Foreskin keratinocyte (primary cell): ENCODE measurements at places on chromosomes 1 and 21. TPM values are rescaled to one million over a fixed set of nuclear protein-coding genes. Genes with fewer than 3 reads are reported as not detected.

Gene LCE6A
- total RNA-seq: 0.18 TPM in 1 of 2 replicates, not detected in the other

Gene ARHGAP30
- not detected in 2 replicates for total RNA-seq

Gene EFNA1
- total RNA-seq: 27.3 and 48.2 TPM in 2 replicates

Gene GNG12
- total RNA-seq: 203 and 223 TPM in 2 replicates

Gene TACSTD2
- total RNA-seq: 103 and 150 TPM in 2 replicates

Gene AHCTF1
- 39.5 and 46.3 TPM in 2 replicates for total RNA-seq

Gene PRAMEF27
- not detected in 2 replicates for total RNA-seq

Gene CRABP2
- total RNA-seq: 2.2 and 4.0 TPM in 2 replicates

Gene UBL4B
- not detected in 2 replicates for total RNA-seq

Gene AXDND1
- total RNA-seq: 0.21 and 0.31 TPM in 2 replicates

Gene TSACC
- total RNA-seq: 0.60 and 0.82 TPM in 2 replicates

Gene CTH
- 4.7 and 6.0 TPM in 2 replicates for total RNA-seq

Gene GIPC2
- 0.71 TPM in 2 replicates for total RNA-seq

Gene OLIG2
- not detected in 2 replicates for total RNA-seq
